ENCODE measurements at places on chromosomes 6 and 20.

- DNase-seq, result no peak
Observed at GRCh38 chr6:158768436-158768835, 50.7 kb downstream of the EZR start.

DNA sequence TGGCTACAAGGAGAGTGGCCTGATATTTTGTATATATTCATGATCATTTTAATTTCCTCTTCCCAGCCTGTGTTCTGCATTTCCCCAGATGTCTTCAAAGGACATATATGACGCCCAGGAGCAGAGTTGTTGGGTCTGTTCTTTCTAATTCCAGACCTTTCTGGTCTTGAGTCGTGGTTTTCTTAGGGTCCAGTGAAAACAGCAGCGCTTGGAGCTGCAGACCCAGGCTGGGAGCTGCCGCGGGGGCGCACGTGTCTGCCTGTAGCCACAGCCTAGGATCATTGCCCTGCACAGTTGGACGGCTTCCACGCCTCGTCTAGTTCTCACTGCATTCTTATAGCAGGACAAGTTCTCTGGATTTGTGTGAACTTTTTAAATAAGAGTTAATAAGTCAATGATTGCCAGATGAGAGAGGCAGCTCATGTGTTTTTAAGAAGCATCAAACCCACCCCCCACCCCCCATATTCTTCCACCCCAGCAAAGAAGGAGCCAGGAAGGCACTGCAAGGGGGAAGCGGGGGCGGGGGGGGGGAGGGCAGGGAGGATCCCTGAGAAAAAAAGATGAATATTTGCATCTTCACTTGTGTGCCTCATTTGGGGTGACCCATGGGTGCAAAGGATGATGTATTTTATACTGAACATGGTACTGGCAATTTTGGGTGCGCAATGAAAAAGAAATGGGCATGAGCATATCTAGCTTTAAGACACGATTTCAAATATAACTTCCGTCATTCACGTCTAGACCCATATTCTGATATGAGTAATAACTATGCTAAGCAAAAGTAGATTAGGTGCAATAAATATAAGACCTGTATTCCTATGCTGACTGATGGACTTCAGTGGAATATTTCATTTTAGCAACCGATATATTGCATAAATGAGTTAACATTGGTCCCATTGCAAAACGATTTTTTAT is 160.0 kb downstream of the TBXT start:
- DNase-seq, result no peak

- DNase-seq, result no peak
Observed at GRCh38 chr6:51105357-51105756, 286.7 kb downstream of the TFAP2B start.

DNA sequence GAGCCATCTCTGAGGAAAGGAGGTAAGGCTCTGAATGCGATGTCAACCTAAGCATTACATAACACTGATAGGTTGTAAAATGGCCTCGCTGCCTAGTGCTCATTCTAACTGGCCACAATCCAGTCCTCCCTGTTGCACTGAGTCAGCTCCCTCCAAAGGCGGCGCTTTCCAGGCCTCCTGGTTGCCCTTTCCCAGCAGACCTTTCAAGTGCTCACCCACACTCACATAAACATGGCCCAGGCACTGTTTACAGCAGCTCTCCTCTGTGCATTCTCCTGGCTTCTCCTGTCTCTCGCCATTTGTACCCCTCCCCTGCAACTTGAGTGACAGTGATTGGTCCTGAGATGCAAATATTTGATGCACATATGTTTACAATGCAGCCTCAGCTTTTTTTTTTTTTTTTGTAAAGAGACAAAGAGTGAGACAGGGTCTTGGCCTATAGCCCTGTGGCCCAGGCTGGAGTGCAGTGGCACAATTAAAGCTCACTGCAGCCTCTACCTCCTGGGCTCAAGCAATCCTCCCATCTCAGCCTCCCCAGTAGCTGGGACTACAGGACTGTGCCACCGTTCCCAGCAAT is 36.8 kb upstream of the PRND start:
- DNase-seq, result no peak

DNA sequence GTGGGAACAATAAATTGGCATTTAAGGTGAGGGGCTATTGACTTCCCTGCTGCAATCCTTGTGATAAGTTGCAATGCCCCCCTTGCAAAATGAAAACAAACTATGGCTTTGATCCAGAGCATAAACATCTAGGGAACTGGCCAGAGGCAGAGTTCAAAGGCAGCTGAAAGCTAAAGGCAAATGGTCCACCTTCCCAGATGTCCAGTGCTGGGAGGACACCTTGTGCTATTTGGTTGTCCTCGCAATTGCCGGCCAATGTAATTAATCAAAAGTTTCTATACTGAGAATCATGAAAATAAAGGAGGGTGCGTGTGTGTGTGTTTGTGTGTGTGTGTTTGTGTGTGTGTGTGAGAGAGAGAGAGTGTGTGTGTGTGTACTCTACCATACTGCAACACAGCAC is 337.4 kb downstream of the CBLN4 start:
- DNase-seq, result no peak

- DNase-seq, result no peak
Observed at GRCh38 chr6:12748411-12748810, 31.8 kb downstream of the PHACTR1 start.

DNA sequence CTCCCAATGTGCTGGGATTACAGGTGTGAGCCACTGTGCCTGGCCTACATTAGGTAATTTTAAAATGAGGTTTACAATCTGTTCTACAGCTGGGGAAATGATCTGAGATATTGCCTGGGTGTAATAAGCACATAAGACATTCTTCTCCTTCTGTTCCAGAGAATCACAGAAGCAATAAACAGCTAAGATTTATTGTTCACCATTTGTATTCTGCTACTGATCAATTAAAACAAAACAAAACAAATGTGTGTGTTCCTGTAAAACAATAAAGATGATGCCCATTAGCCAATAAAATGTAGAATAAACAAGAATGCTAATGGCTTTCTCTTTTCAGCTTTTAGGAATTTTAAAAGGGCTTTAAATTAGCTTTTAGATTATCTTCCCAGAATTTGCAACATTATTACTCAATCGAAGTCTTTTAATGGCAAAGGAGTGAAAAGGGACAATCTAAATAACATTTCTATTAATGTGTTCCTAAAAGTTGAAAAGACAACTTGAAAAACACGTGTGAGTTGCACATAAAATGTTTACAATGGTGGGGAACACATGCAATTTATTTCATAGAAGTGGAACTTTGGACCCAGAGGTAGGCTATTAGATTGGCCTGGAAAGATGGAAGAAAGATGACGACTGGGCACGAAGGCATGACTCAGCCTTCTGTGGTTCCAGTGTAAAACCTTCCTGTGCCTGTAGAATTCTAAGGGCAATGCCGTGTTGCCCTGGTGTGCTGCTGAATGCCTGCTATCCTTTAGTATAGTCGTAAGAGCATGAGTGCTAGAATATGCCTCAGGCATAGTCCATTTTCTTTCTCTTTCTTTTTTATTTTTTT is 29.0 kb upstream of the DEK start:
- no peak for DNase-seq

Data from left forelimb (tissue), 1 donor.